ENCODE measurements at places on chromosomes 5 and 9. TPM values are rescaled to one million over a fixed set of nuclear protein-coding genes. Genes with fewer than 3 reads are reported as not detected.

The SPINK1 gene
- not detected for total RNA-seq

DNA sequence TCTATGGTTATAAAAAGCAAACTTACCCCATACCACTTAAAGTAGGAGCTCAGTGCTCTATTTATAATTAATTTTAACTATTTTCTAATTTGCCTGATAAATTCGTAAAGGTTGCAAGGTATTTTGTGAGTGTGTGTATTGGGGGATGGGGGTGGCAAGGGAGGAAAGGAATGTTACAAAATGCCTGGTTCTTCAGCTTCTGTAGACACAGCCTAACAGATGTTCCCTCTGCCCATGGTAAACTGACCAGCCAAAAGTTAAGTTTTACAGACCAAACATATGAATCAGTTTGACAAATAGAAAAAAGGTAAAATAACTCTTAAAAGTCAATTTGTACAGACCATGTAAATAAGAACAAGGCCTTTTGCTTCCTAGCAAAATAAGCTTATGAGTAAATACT is 232.6 kb downstream of the KIAA0825 start:
- H3K4me3 ChIP-seq, result no peak overlapping the region
- H3K27ac ChIP-seq, result no peak overlapping the region
- no peak for DNase-seq

DNA sequence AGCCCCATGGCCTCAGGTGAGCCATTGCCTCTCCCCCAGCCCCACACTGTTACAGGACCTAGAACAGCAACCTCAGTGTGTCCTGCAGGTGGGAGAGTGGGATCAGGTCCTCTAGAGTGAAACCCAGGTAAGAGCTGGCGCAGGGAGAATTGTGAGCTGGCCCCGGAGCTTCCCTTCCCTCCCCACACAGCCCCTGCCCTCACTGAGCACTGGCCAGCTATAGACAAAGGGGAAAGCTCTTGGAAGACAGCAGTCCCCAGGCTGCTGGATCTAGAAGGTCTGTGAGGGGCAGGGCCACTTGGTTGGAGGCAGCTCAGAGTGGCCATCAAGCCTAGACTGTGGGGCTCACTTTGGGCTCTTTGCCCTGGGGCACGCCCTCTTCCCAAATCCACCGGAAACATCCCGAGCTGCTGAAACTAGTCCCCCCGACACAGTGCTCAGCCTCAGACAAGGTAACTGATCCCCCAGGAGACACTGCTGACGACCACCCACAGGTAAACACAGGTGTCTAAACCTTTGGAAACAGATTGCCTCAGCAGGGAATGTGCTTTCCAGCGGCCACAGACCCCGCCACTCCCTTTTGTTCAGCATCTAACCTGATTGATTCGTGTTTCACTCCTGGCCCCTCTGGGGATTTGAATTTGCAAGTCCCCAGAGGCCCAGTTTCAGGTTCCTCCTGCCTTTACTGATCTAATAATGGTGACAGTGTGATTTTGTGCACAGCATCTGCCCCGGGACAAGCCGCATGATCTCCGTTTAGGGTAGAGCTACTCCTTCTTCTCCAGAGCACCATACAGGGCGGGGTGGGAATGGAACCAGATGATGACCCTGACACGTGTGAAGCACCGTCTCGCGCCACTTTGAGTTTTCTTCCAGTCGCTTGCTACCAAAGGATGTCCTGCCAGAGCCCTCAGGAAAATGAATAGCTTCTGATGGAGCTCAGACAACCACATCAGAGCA is 42.2 kb upstream of the ADAMTS2 start:
- H3K27ac ChIP-seq, result no peak overlapping the region
- H3K27me3 ChIP-seq, result no peaks in the 10 kb centered on the region
- DNase-seq, result no peak
- no peaks in the 10 kb centered on the region for H3K36me3 ChIP-seq

DNA sequence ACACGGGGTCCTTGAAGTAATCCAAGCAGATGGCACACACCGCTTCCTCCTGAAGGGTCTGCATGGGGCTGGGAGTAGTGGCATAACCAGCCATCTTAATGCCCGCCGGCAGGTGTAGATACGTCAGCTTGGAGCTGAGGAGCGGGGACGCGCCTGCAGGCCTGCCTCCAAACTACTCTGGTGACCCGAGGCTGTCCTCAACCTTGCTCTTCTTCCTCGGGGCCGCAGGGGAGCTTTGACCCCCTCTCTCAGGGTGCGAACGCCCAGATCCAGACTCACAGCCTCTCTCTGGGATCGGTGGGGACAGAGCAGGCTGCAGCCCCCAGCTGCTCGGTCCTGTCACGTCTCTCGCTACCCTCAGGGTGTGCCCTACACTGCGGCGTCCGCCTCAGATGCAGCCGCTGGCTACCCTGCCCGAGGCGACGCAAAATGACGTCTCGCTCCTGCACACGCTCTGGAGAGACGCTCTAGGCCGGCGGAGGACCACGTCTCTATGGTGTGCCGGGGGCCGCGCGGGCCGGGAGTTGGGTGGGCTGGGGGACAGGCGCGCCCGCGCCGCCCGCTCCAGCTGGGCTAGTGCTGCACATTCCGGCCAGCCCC is at the start of gene TRIM52:
Gene TRIM52 (minus strand): TSS at position 424 of the 600 bp plus-strand sequence. CDS start 330 bp downstream, at position 94.
- H3K4me1 ChIP-seq, result peaks cover 58% of the 10 kb centered on the region
- DNase-seq, result peak; percentile 96
- peak within 1 kb of the TSS; percentile 100 for H3K27ac ChIP-seq
- no peaks in the 10 kb centered on the region for H3K27me3 ChIP-seq
- H3K4me3 ChIP-seq, result peak within 1 kb of the TSS; percentile 78

The UQCRQ gene
- 44.6 TPM for total RNA-seq

The EIF4E1B gene
- total RNA-seq, result not detected

The RUSC2 gene
- total RNA-seq, result 31.4 TPM

DNA sequence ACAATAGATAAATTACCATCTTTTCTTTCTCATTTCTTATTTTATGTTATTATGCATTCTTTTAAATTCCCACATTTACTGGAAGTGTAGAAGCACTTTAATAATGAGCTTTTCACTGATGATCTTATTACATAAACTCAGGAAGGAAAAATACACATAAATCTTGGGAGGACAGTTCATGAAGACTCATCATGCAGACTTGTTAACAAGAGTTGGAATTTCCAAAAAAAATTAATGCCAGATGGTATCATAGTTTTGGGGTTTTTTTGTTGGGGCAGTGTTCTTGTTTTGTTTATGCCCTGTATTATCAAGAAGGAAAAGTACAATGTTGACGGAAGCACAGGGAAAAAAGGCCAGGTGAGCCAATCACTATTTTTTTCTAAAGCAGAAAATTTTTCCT is 35.1 kb downstream of the CEMIP2 start:
- no peak for DNase-seq
- H3K27ac ChIP-seq, result no peak overlapping the region
- peaks cover 23% of the 10 kb centered on the region for H3K36me3 ChIP-seq
- no peak overlapping the region for H3K4me3 ChIP-seq

The BTNL8 gene
- 10.0 TPM for total RNA-seq

DNA sequence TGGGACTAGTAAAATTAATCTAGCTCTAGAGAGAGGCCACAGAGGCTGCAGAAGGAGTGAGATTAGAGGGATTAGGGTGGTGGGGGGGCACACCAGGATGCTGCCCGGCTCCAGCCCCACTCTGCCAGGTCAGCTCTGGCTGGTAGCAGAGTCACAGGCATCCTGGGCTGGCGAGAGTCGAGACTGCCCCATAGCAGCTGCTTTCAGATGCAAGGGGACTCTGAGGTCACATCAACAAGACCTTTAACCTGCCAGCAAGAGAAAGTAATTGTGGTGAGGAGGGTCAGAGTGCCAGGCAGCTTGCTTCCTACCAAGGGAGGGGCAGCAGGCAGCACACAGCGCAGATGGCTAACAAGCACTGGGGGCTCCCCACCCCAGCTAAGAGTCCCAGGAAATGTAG is 7.5 kb downstream of the EPB41L4B start:
- H3K27ac ChIP-seq, result no peak overlapping the region
- no peak for DNase-seq
- H3K4me3 ChIP-seq, result no peak overlapping the region

GRCh38 chr9:133204993-133205336 is 4.1 kb downstream of the OBP2B start:
- H3K27ac ChIP-seq, result no peak overlapping the region
- H3K36me3 ChIP-seq, result no peaks in the 10 kb centered on the region
- no peak overlapping the region for H3K4me3 ChIP-seq
- DNase-seq, result no peak
- no peaks in the 10 kb centered on the region for H3K27me3 ChIP-seq

- peaks cover 9% of the 10 kb centered on the region for H3K4me1 ChIP-seq
- DNase-seq, result no peak
- no peaks in the 10 kb centered on the region for H3K36me3 ChIP-seq
- no peak overlapping the region for H3K27ac ChIP-seq
Observed at GRCh38 chr9:131121346-131121745, 4.0 kb upstream of the NUP214 start.

The GPR151 gene
- not detected for total RNA-seq

The FGF10 gene
- 2.5 TPM for total RNA-seq

The DDX31 gene
- 22.1 TPM for total RNA-seq

- no peak for DNase-seq
- H3K4me3 ChIP-seq, result no peak overlapping the region
- no peaks in the 10 kb centered on the region for H3K27me3 ChIP-seq
- H3K27ac ChIP-seq, result no peak overlapping the region
Observed at GRCh38 chr5:119336845-119337580, 18.8 kb upstream of the TNFAIP8 start.

The PHF24 gene
- total RNA-seq, result not detected

- H3K27ac ChIP-seq, result no peak overlapping the region
Observed at GRCh38 chr9:110802416-110803035, 133.9 kb downstream of the MUSK start.

DNA sequence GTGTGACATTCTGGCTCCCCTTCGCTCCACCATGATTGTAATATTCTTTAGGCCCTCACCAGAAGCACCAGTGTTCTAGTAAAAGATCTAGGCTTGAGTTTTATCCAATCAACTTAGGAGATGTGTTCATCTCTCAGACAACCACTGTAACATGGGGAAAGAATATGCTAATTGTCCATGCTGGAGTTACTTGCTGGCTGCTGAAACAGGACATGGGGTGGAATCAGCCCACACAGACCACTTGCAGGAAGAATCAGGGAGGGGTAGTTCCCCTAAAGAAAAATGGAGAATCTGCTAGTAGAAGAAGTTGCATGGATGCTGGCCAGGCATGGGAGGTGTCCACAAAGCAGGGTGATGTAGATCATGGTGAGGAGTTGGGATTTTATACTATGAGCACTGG is 86.2 kb downstream of the FEM1C start:
- peaks cover 13% of the 10 kb centered on the region for H3K4me1 ChIP-seq
- H3K27me3 ChIP-seq, result no peaks in the 10 kb centered on the region
- H3K36me3 ChIP-seq, result no peaks in the 10 kb centered on the region
- no peak overlapping the region for H3K27ac ChIP-seq

DNA sequence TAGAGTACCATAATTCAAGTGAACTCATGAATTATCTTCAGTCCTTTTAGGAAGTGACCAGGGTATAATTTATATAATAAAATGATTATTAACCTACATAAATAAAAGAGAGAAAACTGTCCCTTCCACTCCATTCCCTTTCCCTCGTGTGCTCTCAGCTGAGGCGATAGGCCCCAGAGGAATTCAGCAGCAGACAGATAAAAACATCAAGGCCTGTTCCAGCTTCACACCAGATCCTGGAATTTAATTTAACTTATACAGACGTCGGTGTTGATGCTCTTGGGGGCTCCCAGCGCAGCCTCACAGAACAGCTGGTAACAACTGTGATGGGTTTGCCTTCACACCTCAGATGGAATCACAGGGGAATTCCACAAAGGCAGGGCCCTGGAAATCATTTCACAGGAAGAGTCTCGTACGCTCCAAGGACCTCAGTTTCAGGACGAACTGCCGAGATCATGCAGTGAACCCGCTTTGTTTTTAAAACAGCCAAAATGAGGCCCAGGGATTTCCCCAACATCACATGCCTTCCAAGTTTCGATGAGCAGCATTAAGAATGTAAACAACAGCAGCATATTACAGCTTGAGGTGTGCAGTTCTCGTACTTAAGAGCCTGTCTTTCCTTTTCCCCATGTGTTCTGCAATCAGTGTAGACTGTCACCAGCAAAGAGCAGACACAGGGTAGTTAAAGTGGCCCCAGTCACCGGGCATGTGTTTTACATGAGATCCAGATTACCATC is 73.6 kb upstream of the ALDH1B1 start:
- no peak overlapping the region for H3K27ac ChIP-seq
- no peaks in the 10 kb centered on the region for H3K27me3 ChIP-seq
- peak overlapping the region; percentile 9 for H3K4me3 ChIP-seq
- no peaks in the 10 kb centered on the region for H3K4me1 ChIP-seq
- DNase-seq, result peak; percentile 34
- H3K36me3 ChIP-seq, result no peaks in the 10 kb centered on the region

The MSX2 gene
- 1.5 TPM for total RNA-seq

DNA sequence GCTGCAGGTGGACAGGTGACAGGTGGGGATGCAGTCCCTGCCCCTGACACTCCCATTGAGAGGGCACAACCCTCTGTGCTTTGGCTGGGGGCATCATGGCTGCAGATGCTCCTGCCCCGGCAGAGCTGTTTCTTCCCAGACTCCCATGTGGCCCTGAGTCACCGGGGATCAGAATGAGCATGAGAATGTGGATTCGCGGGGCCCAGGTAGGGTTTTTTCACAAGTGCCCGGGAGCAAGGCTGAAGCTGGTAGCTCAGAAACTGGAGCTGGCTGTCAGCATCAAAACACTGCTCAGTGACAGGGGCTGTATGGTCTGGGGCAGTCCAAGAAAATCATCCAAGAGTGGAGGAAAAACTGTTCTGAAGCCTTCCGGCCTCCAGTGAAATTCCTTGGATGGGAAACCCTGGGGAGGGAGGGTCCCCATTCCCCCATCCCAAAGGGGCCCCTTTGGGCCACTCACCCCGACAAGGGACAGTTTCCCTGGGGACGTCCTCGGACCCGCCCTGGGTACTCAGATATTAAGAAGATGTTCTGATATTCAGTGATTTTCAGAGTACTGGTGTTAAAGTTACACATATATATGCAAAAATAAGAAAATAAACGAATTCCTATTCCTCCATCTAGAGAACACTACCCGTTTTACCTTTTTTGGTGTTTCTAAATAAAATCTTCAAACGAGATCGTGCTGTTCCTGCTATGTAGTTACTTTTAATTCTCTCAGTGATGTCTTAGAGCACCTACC is 120.1 kb upstream of the LPCAT1 start:
- H3K4me3 ChIP-seq, result no peak overlapping the region
- H3K36me3 ChIP-seq, result no peaks in the 10 kb centered on the region
- peaks cover 12% of the 10 kb centered on the region for H3K27me3 ChIP-seq
- DNase-seq, result no peak
- peaks cover 4% of the 10 kb centered on the region for H3K4me1 ChIP-seq
- no peak overlapping the region for H3K27ac ChIP-seq

DNA sequence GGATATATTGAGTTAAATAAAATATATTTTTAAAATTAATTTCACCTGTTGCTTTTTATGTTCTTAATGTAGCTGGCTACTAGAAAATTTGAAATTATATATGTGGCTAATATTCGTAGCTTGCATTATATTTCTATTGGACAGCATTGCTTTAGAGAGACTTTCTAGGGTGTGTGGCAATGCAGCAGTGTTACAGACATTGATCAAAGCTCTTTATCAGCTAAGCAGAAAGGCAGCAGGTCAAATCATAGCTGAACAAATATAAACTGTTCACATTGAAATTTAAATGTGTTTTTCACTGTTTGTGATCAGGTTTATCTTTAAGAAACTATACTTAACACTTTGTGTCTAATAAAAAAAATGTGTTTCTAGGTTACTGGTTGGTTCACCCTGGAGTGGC is 52.6 kb downstream of the ITGA2 start:
- DNase-seq, result no peak
- H3K4me1 ChIP-seq, result peaks cover 27% of the 10 kb centered on the region
- H3K4me3 ChIP-seq, result no peak overlapping the region
- peak overlapping the region; percentile 19 for H3K27ac ChIP-seq
- no peaks in the 10 kb centered on the region for H3K36me3 ChIP-seq

The CDC37L1 gene
- 25.5 TPM for total RNA-seq
